ENCODE measurements at places on chromosomes 16 and 17.

- no peak for DNase-seq
These were observed 795 bp upstream of the HBM start for GRCh38 chr16:164827-165538.

GRCh38 chr17:82979718-82980117, 99.7 kb upstream of the METRNL start:
- DNase-seq, result no peak

- DNase-seq, result no peak
These were observed 715 bp downstream of the TLCD3A start for GRCh38 chr17:732902-733720.

DNA sequence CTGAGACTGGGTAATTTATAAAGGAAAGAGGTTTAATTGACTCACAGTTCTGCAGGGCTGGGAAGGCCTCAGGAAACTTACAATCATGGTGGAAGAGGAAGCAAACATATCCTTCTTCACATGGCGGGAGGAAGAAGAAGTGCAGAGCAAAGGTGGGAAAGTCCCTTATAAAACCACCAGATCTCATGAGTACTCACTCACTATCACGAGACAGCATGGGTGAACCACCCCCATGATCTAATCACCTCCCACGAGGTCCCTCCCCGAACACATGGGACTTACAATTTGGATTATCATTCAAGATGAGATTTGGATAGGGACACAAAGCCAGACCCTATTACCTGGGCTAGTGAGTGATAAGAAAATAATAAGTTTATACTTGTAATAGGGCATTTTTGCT, 70.6 kb upstream of the HS3ST2 start:
- DNase-seq, result no peak

DNA sequence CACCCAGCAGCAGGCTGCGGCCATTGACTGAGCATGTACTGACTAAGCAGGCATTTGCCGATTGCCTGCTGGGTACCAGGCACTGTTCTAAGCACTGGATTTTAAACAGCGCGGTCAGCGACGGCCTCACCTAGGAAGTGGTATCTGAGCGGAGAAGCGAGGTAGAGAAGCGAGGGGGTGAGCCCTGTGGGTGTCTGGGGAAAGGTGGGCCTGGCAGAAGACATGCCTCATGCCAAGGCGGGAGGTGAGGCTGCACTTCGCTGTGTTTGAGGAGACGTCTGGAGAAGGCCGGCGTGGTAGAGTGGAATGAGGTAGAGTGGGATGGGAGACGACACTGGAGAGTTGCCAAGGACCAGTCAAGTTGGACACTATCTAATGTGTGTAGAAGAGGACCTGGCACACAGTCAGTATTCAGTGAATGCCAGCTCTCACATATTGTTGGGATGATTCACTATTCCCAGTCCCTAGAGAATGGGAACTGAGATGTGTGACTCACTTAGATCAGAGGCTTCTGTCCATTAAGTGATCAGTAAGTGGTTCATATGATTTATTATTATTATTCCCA, 14.4 kb downstream of the SYCE1L start:
- DNase-seq, result no peak

GRCh38 chr16:49354101-49354500, 19.5 kb upstream of the C16orf78 start:
- DNase-seq, result no peak

DNA sequence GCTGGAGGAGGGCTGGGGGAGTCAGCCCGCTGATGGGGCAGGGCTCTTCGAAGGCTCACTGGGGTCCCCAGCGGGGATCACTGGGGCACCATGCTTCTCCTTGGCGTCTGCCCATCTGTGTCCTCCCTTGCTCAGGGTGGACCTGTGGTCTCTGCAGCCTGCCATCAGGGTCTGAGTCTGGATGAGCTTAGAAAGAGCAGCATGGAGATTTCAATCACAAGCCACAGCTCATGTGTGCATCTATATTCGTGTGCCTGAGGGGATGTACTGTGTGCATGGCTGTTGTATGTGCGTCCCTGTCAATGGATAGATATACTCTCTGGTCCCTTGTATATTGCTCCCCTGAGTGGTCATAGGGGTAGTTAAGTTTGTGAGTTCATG, 126.6 kb upstream of the SDK2 start:
- no peak for DNase-seq

Measured in DMS79 (cell line).